Epithelial cell of prostate (primary cell): ENCODE measurements at places on chromosomes 11 and 22.
A peak's percentile ranks its signal among the peaks of the same experiment; 100 is the strongest.

- no peak for DNase-seq
Measured at GRCh38 chr11:94186342-94187203, 57.9 kb downstream of the PANX1 start.

DNA sequence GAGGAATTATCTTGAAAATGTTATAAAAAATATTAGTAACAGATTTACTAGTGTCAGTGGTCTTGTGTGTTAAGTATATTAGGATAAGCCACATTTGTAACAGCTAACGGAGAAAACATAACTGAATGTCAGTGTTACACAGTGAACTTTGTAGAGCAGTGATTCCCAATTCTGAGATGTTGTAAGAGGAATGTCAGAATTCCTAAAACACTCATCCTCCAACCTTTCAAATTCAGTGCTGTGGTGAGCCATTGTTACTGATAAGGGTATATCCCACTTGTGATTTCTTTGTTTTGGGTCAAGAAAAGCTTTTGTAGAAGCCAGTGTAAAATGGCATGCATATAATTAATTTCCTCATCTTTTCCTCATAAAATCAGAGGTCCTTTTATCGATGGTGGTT is 61.9 kb downstream of the ARHGEF12 start:
- no peak for DNase-seq

DNA sequence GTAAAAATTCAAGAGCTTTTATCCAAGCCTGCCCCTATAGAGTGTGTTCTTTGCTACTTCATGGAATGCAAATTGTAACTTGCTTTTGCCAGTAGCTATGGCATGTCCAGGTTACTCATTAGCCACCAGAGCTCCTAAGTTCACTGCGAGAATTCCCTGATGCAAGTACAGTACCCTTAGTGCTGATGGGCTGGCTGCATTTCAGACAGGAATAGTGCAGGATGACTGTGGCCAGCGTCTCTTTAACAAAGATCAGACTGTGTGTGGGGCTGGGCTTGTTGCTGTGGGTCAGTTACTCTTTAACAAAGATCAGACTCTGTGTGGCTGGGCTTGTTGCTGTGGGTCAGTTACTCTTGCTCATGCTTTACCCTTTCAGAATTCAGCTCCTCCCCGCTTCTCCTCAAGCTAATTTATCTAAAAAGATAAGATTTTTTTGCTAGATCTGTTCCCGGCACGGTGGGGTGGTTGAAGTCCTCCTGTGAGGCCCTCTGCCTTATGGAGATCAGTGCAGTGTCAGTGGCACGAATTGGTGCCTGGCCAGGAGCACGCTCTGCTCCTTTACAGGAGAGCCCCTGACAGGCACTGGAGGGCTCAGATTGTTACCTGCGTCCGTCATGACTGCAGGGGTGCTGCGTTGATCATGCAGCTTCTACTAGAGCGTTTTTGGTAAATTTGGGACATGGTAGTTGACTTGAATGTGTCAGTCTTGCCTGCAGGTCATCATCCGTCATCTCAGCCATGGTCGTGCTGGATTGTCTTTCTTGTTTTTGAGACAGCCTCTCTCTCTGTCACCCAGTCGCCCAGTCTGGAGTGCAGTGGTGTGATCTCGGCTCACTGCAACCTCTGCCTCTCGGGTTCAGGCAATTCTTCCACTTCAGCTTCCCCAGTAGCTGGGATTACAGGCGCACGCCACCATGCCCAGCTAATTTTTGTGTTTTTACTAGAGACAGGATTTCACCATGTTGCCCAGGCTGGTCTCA is 27.0 kb downstream of the AP2A2 start:
- DNase-seq: no peak

- no peak for DNase-seq
Measured at GRCh38 chr11:62141111-62142042, 17.6 kb downstream of the INCENP start.

DNA sequence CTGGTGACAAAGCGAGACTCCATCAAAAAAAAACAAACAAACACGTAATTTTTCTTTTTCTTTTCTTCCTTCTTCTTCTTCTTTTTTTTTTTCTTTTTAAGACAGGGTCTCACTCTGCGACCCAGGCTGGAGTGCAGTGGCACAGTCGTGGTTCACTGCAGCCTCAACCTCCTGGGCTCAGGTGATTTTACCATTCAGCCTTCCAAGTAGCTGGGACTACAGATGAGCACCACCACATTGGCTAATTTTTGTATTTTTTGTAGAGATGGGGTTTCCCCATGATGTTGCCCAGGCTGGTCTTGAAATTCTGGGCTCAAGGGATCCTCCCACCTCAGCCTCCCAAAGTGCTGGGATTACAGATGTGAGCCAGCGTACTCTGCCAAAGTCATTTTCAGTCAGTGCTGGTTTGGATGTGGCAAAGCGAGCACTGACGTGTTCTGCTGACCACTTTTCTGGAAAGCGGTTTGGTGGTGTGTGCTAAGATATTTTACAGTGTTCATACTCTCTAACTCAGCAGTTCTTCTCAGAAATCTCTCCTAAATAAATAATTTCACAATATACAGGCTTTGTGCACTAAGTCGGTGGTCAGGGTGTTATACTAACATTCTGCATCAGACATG is 10.7 kb downstream of the FAM118A start:
- DNase-seq: no peak

DNA sequence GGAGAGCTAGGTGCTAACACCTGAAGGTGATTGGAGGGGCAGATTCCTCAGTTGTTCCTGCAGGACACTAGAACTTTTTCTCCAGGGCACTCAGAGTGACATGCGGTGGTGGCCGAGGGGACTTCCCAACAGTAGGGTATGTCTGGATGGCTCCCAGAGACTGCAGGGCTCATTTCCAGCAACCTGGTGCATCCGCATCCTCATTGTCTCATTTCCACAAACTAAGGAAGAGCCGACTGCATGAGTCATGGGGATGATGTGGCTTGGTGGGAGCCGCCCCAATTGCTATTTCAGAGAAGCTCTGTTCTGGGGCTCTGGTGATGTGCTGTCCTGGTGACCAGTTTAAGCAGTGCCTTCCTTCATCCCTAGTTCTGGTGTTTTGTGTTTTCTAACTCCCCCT is 2.8 kb upstream of the ROBO4 start:
- DNase-seq: peak; percentile 43

DNA sequence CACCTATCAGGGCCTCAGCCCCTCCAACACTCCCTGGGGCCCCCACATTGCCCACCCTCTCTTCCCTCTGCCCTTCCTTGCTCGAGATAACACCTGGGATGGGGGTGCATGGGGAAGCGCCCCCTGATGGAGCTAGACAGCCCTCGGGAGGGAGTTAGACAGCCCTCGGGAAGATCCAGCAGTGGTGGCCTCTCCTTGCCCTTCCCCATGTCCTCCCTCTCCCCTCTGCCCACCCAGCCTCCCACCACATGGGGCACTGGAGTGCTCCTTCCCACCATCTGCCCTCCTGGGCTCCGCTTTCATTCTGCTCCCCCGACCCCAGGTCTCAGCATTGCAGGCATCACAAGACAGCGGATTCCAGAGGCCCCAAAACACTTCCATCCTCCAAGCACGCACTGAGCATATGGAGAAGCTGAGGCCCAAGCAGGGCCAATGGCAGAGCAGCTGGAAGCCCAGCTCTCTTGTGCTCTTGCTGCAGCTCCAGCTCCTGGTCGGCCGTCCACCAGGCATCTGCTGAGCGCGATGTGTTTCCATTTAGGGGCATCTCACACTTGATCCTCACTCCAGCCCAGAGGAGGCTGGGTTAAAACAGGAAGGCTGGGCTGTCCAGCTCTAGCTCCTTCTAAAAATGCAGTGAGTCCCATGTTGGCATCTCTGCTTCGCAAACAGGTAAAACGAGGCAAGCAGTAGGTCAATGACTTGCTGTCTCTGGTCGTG is 65.6 kb downstream of the IGLL1 start:
- DNase-seq: no peak

GRCh38 chr22:35509451-35509850 is 31.2 kb upstream of the RASD2 start:
- DNase-seq: no peak

DNA sequence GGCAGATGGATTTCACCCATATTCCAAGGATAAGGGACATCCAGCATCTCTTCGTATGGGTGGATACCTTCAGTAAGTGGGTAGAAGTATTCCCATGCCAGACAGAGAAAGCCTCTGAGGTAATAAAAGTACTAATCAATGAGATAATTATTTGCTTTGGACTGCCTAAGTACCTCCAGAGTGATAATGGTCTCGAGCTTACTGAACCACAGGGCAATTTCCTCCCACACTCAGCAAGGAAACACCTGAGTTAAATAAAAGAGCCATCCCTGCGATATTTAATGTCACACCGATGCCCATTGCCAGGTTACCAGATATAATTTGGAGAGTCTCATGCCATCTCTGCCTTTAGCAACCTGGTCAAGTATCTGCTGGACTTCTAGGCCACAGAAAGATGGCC is 70.6 kb upstream of the MPEG1 start:
- no peak for DNase-seq

DNA sequence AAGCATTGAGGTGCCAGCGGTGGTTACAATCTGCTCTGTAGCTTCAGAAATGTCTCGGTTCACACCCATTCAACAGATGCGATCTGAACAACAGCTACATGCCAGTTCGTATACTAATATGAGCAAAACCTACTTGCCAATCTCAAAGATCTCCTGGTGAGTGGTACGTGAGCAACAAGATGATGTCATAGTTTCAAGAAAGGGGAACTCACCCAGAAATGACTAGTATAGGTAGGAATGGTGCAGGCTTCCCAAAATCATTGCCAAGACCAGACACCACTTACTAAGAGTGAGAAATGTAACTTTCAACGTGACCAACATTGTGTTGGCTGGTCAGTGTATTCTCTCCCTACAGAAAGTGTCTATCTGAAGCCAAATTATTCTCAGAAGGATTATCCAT is 31.1 kb downstream of the OR6Q1 start:
- DNase-seq: peak; percentile 97

DNA sequence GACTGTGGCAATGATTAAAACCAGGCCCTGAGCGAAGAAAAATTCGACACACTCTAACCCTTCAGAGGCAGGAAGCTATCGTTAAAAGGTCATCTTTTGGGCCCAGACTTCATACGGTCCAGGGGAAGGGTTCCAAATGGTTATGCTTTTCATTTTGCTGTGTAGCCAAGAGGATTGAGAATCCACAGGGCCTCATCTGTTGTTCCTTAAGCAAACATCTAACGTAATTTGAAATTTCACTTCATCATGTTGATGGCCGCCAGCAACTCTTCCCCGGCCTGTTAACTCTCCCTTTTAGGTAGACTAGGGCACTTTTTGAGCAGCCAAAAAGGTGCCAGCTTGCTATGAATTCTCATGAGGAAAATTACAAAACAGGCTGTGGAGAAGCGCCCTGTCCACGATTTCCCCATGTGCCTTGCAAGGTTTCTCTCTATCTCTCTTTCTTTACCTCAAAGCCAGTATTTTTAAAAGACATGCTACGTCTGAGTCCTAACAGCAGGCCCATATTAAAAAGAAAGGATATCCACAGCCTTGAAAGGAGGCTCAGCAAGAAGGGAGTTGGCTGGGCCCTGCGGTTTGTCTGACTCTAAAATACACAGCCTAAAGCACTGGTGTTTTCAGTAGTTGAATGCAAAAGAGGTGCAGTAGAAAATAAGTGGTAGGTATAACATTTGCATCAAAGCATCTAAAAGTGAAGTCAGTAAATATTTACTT is 356.3 kb upstream of the NARS2 start:
- no peak for DNase-seq

GRCh38 chr22:44406341-44407170 is 91.5 kb downstream of the RTL6 start:
- DNase-seq: no peak

GRCh38 chr11:19187833-19188258 is 13.9 kb downstream of the CSRP3 start:
- DNase-seq: no peak

- DNase-seq: no peak
Measured at GRCh38 chr22:28051787-28052356, 132.8 kb upstream of the PITPNB start.

- DNase-seq: no peak
Measured at GRCh38 chr22:45889093-45889538, 87.8 kb downstream of the WNT7B start.

GRCh38 chr11:69721745-69722144 is 17.9 kb upstream of the FGF19 start:
- DNase-seq: no peak

DNA sequence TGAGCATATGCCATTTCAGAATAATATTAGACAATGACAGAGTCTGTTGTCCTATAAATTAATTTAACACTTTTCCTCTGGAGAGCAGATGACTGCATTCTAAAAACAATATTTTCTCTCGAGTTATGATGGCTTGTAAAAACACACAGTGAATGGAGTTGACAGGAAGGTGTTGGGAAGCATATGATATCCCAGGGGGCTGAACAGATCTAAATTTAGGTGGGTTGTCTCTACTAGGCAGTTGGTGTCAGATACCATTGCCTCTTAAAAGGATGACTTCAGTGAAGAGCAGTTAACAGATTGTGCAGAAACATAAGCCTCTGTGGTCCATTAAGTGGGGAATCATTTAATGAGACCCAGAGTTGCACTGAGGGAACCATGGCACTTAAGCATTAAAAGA is 30.7 kb downstream of the SVIP start:
- DNase-seq: no peak

GRCh38 chr22:24697621-24698082 is 76.9 kb downstream of the PIWIL3 start:
- peak; percentile 29 for DNase-seq

DNA sequence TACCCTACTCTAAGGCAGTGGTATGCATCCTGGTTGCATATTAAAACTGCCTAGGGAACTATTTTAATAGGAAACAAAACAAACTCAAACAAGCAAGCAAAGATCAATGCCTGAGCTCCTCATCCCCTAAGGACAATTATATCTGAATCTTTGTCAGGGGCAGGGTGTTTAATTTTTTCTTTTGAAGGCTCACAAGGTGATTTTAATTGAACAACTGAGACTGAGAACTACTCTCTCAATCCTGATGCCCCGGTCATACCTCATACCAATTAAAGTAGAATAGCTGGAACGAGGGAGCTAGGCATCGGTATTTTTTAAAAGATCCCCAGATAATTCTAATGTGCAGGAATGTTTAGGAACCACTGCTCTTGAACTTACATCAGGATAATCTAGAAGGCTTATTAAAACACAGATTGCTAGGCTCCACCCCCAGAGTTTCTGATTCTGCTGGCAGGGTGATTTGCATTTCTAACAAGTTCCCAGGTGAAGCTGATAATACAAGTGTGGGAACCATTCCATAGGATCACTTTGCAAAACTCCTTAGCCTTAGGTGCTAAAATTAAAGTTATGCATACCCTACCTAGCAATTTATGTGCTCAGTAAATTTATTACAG is 416.5 kb downstream of the GUCY1A2 start:
- DNase-seq: no peak

- no peak for DNase-seq
Measured at GRCh38 chr22:23743303-23743705, 7.6 kb downstream of the ZNF70 start.

GRCh38 chr11:77542296-77542695 is 47.5 kb upstream of the AQP11 start:
- no peak for DNase-seq

DNA sequence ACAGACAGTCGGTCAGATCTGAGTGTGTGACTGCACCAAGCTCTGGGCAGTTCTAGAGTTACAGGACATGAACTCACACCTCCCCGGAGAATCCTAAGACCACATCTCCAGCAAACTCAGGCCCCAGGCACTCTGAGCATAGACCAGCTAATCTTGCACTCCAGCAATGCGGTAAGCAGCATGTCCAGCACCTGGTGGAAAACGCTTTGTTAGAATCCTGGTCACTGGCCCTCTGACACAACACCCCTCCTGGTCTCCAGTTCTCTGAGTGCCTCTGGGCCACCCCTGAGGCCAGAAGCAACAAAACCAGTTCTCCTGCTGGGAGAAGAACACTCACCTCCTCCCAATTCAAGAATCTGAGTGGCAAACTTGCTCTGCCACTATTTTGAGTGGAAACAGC is 82.7 kb upstream of the TMEM45B start:
- DNase-seq: no peak
